ENCODE measurements at places on chromosomes 1 and 21. TPM values are rescaled to one million over a fixed set of nuclear protein-coding genes. Genes with fewer than 3 reads are reported as not detected.

DNA sequence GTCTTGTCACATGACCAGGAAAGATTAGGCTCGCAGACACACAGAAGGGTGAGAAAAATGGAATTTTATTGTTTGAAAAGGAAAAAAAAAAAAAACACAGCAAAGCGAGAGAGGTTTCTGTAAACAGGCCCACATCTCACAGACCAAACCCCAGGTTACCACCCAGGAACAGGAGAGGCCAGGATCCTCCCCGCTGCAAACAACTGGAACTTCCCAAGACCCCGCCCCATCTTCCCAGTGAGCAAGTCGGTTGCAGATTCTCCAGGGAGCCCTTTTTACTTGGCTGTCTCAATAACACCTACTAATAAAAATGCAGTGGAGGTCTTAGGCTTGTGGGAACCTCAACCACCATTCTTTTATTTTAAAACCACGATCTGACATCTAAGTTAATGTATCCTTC, 84.7 kb upstream of the ETS2 start:
- no peak overlapping the region for H3K4me3 ChIP-seq
- no peaks in the 10 kb centered on the region for H3K27me3 ChIP-seq
- H3K36me3 ChIP-seq: no peaks in the 10 kb centered on the region
- H3K27ac ChIP-seq: no peak overlapping the region

DNA sequence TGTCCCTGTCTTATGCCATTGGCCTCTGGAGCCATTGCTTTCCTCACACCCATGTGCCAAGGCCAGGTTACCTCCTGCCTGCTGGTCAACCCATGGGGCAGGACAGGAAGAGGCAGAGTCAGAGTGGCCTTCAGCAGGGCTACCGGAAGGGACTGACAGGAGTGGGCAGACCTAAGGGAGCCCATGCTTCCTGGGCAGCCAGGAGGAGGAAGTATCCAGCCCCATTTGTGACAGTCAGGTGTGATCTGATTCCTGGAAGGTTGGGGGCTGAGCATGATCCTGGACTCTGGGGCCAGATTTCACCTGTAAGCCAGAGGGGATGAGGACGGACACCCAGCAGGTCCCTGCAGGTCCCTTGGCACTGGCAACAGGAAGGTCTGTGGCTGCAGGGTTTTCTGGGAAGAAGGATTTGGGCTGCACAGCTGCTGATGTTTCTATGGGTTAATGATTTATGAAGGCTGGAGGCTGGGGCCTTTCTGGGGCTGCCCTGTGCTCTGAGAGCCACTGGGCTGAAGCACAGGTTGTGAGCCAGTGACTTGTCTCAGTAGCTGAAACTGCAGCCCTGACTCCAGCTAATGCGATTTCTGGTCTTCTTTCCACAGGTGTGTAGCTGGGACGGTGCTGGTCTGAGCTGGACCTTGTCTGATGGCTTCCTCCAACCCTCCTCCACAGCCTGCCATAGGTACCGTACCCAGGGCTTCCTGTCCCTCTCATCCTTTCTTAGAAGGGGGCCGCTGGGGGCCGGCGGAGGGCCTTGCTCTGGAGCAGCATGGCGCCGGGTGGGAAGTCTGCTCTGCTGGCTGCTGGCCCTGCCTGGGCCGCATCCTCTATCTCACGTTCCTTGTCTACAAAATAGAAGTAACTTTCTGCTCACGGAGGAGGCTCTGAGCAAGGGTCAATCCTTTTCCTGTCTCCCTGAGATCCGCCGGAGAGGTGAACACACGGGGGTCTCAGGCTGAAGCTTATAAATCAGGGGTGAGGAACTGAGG, 40.7 kb downstream of the ARHGEF10L start:
- H3K27me3 ChIP-seq: no peaks in the 10 kb centered on the region
- no peak overlapping the region for H3K27ac ChIP-seq
- DNase-seq: no peak
- no peaks in the 10 kb centered on the region for H3K4me1 ChIP-seq
- H3K4me3 ChIP-seq: no peak overlapping the region

- H3K36me3 ChIP-seq: peaks cover 7% of the 10 kb centered on the region
- H3K4me1 ChIP-seq: peaks cover 12% of the 10 kb centered on the region
- no peak for DNase-seq
Measured at GRCh38 chr21:32726839-32727686, 750 bp downstream of the SYNJ1 start.

AMY2A gene
- total RNA-seq: 0.38 TPM

YIPF1 gene
- 20.4 TPM for total RNA-seq

HORMAD1 gene
- 0.48 TPM for total RNA-seq

DNA sequence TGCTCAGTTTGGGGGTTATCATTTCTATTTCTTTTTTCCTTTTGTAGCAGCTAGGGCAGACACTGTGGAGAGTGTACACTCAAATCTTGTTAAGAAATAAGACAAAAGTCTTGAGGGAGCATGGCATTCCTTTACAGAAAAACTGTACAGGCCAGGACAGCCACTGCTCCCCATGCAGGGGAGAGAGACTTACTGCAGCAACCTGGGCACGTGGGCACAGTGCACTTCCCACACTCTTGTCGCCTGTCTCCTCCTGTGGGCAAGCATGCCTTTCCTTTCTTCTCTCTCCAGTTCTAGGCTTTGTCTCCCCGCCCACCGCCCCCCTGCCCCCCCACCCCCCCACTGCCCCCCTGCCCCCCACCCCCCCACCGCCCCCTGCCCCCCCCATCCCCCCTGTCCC, 51.9 kb downstream of the PHC2 start:
- DNase-seq: no peak
- peaks cover 37% of the 10 kb centered on the region for H3K4me1 ChIP-seq
- H3K4me3 ChIP-seq: no peak overlapping the region
- no peak overlapping the region for H3K27ac ChIP-seq
- no peaks in the 10 kb centered on the region for H3K36me3 ChIP-seq

DYNLT5 gene
- 0.38 TPM for total RNA-seq

DNA sequence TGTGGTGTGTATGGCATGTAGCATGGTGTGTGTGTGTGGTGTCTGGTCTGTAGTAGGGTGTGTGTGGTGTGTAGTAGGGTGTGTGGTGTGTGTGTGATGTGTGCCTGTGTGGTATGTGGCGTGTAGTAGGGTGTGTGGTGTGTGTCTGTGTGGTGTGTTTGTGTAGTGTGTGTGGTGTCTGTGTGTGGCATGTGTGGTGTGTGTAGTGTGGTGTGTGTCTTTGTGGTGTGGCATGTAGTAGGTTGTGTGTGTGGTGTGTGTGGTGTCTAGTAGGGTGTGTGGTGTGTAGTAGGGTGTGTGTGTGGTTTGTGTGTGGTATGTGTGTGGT, 85.5 kb downstream of the SYT2 start:
- H3K36me3 ChIP-seq: no peaks in the 10 kb centered on the region
- peak; percentile 2 for DNase-seq
- no peak overlapping the region for H3K27ac ChIP-seq
- no peaks in the 10 kb centered on the region for H3K27me3 ChIP-seq

DIRAS3 gene
- 0.64 TPM for total RNA-seq

DNA sequence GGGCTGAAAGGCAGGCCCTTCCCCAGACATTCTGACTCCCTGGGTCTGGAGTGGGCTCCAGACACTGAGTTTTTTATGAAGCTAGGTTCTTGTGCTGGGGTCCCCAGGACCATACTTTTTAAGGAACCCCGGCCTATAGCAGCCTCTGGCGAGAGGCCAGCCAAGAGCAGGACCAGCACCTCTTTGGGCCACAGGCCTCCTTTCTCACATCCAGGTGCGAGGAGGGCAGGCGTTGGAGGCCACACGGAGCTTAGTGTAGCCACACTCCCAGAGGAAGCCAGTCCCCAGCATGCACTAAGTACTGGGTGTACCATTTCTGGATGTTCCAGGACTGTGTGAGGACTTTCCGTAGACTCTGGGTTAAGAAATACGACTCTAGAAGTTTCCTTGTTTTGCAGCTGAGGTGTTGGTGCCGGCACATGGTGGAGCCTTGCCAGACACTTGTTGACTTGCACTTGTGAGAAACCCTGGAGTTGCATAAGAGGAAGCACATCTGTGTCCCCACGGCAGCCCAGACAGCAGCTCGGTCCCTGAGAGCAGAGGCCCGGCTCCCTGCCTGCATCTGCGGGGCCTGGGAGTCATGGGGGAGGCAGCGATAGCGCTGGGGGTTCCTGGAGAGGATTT, 122.2 kb upstream of the VAMP3 start:
- DNase-seq: peak; percentile 54
- no peaks in the 10 kb centered on the region for H3K36me3 ChIP-seq
- H3K4me3 ChIP-seq: no peak overlapping the region
- no peak overlapping the region for H3K27ac ChIP-seq

- no peak for DNase-seq
- no peak overlapping the region for H3K4me3 ChIP-seq
Measured at GRCh38 chr1:209901211-209901610, 36.8 kb upstream of the SYT14 start.

DNA sequence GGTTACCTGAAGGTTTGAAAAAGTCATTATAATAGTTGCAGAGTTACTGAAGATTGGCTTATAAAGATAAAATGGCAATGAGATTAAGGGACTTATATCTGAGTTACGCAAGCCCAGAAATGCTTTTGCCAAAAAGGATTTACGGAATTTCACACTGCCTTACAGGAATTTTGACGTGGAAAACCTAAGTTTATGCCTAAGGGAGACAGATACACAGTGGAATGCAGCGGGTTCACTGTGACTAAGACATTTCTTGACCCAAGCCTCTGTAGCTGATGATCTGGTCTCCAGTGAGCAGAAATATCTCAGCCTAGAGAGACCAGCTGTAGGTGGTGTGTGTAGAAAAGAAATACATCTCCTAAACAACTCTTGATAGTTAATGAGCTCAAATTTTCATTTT, 10.1 kb upstream of the EXO1 start:
- H3K27me3 ChIP-seq: no peaks in the 10 kb centered on the region
- H3K27ac ChIP-seq: no peak overlapping the region
- DNase-seq: no peak
- no peak overlapping the region for H3K4me3 ChIP-seq
- H3K36me3 ChIP-seq: no peaks in the 10 kb centered on the region
- H3K4me1 ChIP-seq: no peaks in the 10 kb centered on the region

DNA sequence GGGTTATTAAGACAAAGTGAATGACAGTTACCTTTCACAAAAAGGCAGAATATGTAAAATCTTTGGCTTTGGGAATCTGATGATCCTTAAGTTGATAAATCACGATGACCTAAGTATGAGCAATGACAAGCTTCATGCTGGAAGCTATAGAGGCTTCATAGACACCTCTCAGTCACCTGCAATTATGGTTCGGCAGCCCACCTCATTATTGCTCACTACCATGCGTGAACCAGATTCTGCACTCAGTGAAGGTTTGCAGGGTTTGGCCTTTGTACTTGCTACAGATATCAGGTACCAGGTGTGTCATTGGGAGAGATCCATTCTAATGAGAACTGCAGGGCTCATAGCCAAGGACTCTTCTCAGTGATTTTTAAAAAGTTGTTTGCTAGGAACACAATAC, 163.5 kb downstream of the KCTD3 start:
- H3K4me1 ChIP-seq: no peaks in the 10 kb centered on the region
- H3K36me3 ChIP-seq: no peaks in the 10 kb centered on the region
- no peak overlapping the region for H3K4me3 ChIP-seq
- H3K27ac ChIP-seq: no peak overlapping the region

OR2T6 gene
- not detected for total RNA-seq

- no peak for DNase-seq
- no peaks in the 10 kb centered on the region for H3K4me1 ChIP-seq
- H3K27ac ChIP-seq: no peak overlapping the region
- no peaks in the 10 kb centered on the region for H3K36me3 ChIP-seq
- no peaks in the 10 kb centered on the region for H3K27me3 ChIP-seq
Measured at GRCh38 chr1:17829579-17829978, 74.4 kb downstream of the ACTL8 start.

OR14C36 gene
- not detected for total RNA-seq

- H3K27me3 ChIP-seq: no peaks in the 10 kb centered on the region
- H3K27ac ChIP-seq: peak overlapping the region; percentile 100
Measured at GRCh38 chr1:207822124-207822601, 70.3 kb downstream of the CD46 start.

DNA sequence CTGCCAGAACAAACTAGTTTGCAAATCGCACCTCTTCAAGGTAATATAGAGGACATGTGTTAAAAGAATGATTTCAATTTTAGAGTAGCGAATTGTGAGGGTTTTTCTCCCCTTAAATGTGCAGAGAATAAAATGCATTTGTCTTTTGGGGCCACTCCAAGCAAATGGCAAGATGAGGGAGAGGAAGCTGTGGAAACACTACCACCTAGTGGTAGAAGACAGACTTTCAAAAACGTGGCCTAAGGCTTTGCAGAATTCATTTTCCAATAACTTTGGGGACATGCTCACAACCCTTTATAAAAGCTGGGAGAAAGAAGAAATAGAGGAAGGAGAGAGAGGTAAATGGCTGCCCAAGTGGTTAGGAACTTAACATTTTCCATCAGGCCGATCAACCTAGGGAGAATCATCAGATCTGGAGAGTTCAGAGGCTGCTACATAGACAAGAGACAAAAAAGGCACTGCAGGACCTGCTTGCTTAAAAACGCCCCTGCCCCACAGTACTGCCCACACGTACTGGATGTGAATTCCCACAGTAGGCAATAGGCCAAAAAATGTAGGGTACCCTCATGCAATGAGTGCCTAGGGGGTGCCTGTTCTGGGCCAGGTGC, 15.7 kb upstream of the RCAN1 start:
- H3K4me1 ChIP-seq: no peaks in the 10 kb centered on the region
- no peak overlapping the region for H3K27ac ChIP-seq
- H3K36me3 ChIP-seq: no peaks in the 10 kb centered on the region
- no peak overlapping the region for H3K4me3 ChIP-seq

FCAMR gene
- total RNA-seq: not detected

DNA sequence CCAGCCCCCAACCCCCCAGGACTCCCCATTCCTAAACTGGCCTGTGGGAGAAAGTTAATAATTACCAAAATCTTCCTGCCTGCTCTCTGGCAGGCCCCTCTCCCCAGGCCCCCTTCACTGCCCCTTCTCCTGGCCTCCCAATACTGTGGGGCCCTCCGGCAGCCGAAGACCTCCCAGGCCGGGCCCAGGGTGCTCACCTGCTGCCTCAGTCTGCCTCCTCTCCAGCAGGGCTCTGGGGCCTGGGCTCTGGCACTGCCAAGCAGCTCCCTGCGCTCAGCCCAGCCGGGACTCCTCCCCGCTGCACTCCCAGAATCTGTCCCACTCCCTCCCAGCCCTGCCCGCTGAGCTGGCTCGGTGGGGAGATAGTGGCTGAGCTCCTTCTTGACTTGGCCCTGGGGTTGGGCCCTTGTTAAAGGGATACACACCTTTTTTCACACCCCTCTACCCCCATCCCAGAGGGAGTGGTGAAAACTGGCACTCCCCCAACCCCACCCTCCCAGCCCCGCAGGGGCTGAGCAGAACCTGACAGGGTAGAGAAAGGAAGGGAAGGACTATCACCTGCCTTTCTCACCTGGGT, at the start of gene S100A16:
Gene S100A16 (minus strand): TSS at position 383 of the 577 bp plus-strand sequence. CDS start 4,986 bp downstream, outside the sequence.
- H3K4me1 ChIP-seq: peaks cover 30% of the 10 kb centered on the region
- H3K27ac ChIP-seq: peak within 1 kb of the TSS; percentile 77
- peak within 1 kb of the TSS; percentile 65 for H3K4me3 ChIP-seq
- peak; percentile 73 for DNase-seq
- peaks cover 3% of the 10 kb centered on the region for H3K36me3 ChIP-seq

DNA sequence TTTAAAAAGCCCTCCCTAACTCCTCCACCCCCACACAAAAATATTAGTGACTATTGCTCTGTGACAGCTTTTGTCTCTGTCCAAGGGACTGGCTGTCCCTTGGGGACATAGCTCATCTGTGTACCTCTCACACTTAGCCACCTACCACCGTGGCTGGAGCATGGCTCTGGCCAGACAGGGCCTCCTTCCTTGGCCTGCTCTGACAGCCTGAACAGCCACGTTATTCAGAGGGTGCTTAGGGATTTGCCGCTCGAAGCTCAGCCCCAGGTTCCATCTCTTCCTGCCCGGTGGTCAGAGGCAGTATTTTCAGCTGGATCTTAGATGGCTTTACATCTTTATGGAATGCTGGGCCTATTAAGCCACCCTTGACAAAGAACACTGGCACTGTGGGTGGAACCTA, 6.1 kb upstream of the CELSR2 start:
- no peak overlapping the region for H3K27ac ChIP-seq
- DNase-seq: no peak
- peaks cover 17% of the 10 kb centered on the region for H3K36me3 ChIP-seq
- H3K27me3 ChIP-seq: no peaks in the 10 kb centered on the region
